Astrocyte (in vitro differentiated cells and primary cell): ENCODE measurements at places on chromosomes 16 and 17. TPM values are rescaled to one million over a fixed set of nuclear protein-coding genes. Genes with fewer than 3 reads are reported as not detected.

ASGR1 gene
- total RNA-seq = 3.6 and 5.0 TPM in 2 replicates

DNA sequence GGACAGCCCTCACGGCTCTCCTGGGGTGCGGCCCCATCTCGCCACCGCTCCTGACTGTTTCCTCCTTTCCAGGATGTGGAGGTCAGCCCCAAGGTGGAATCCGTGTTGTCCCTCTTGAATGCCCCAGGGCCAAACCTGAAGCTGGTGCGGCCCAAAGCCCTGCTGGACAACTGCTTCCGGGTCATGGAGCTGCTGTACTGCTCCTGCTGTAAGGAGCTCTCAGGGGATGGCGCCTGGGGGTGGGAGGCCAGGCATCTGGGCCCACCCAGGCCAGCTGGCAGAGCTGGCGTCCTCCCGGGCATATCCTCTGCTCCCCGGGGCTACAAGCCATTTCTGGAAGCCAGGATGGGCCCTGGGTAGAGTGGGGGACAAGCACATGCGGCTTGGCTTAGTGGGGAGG is 13.2 kb downstream of the IL34 start:
- H3K27ac ChIP-seq = no peak overlapping the region
- no peak for DNase-seq
- no peaks in the 10 kb centered on the region for H3K27me3 ChIP-seq

GRCh38 chr17:79420318-79421243 is 190.3 kb downstream of the RBFOX3 start:
- no peak overlapping the region for H3K27ac ChIP-seq
- no peaks in the 10 kb centered on the region for H3K36me3 ChIP-seq
- H3K27me3 ChIP-seq = peaks cover 4% of the 10 kb centered on the region
- H3K4me1 ChIP-seq = no peaks in the 10 kb centered on the region
- no peak overlapping the region for H3K4me3 ChIP-seq

GRCh38 chr17:43334738-43335402 is 63.9 kb upstream of the ARL4D start:
- H3K27me3 ChIP-seq = no peaks in the 10 kb centered on the region
- no peak overlapping the region for H3K4me3 ChIP-seq
- peaks cover 4% of the 10 kb centered on the region for H3K4me1 ChIP-seq
- no peaks in the 10 kb centered on the region for H3K36me3 ChIP-seq

DNA sequence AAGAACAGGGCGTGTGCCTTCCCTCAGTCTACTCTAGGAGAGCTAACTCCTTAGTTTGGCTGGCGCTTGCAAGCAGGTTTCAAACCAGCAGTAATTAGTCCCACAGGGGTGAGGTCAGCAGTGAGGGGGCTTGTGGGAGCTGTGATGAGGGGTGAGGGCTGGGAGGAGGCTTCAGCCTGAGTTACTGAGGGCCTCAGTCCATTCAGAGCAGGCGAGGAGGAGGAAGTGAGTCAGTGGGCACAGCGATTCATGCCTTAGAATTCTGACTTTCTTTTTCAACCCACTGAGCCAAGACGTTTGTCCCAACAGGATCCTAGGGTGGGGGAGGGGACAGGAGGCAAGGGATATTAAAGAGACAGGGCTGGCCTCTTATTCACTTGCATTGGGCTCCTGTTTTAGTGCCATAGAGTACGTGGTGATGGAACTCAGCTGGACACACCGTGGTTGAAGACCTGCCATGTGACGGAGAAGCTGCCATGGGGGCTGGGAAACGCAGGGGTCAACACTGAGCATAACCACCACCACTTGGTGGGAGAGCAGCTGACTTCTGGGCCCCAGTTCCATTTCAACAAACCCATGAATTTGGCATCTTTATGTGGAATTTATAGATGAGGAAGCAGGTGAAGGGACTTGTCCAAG is 8.3 kb upstream of the ITGA3 start:
- H3K36me3 ChIP-seq = no peaks in the 10 kb centered on the region
- peak overlapping the region; percentile 62 for H3K27ac ChIP-seq
- no peaks in the 10 kb centered on the region for H3K27me3 ChIP-seq

- peaks cover 11% of the 10 kb centered on the region for H3K4me1 ChIP-seq
- H3K36me3 ChIP-seq = peaks cover 34% of the 10 kb centered on the region
- DNase-seq = no peak
- H3K27ac ChIP-seq = no peak overlapping the region
- H3K27me3 ChIP-seq = no peaks in the 10 kb centered on the region
Observed at GRCh38 chr17:778096-778495, 4.0 kb downstream of the GLOD4 start.

DNA sequence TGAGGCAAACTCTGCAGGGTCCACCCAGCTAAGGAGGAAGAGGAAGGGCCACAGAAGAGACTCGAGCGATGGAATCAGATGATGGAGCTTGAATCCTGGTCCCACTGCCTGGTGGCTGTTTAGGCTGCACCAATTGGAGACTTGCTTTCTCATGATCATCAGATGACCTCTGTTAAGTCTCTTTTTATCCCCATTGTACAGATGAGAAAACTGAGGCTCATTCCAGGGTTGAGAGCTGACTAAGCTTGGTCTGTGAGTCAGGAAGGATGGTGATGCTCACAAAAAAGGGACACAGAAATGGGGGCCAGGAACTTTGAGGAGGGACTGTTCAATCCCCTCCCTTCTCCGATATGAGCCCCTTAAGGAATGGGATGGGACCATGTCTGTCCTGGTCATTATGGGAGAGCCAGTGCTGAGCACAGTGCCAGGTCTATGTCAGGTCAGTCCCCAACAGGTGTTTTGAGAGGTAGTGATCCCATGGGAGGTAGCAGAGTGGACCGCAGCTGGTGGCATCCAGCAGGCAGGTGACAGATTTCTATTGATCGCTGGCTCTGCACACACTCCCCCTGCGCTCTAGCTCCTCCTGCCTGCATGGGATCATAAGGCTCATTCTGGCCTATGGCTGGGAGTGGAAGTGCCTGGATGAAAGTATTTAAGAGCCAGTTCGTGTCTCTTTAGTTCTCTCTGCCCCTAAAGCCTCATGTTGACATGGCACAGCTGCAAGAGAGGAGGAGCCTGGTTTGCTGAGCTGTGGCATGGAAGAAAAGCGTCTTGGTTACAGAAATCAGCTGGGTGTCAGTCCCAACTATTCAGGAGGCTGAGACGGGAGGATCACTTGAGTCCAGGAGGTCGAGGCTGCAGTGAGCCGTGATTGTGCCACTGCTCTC is 27.2 kb downstream of the SNX20 start:
- H3K36me3 ChIP-seq = no peaks in the 10 kb centered on the region
- no peaks in the 10 kb centered on the region for H3K4me1 ChIP-seq
- H3K4me3 ChIP-seq = no peak overlapping the region
- H3K27me3 ChIP-seq = no peaks in the 10 kb centered on the region

DNA sequence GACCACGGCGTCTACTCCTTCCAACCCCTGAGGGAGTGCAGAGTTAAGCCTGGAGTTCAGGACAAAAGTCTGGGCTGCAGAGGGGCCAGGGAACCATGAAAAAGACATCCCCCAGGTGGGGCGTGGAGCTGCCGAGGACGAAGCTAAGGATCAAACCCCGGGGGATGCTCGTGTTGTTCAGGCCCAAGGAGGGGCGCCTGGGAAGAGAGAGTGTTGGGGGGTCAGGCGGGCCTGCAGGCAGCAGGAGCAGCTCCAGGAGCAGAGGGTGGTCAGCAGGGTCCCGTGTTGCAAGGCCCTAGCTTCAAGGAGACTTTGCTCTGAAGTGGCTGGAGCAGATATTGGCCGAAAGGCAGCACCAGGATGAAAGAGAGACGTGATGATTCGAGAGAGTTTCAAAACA is 26.7 kb downstream of the NECAB2 start:
- no peak overlapping the region for H3K4me3 ChIP-seq
- DNase-seq = no peak
- H3K4me1 ChIP-seq = peaks cover 15% of the 10 kb centered on the region
- H3K36me3 ChIP-seq = no peaks in the 10 kb centered on the region
- H3K27me3 ChIP-seq = peaks cover 13% of the 10 kb centered on the region
- no peak overlapping the region for H3K27ac ChIP-seq
